ENCODE measurements at places on chromosomes 7 and 10.

DNA sequence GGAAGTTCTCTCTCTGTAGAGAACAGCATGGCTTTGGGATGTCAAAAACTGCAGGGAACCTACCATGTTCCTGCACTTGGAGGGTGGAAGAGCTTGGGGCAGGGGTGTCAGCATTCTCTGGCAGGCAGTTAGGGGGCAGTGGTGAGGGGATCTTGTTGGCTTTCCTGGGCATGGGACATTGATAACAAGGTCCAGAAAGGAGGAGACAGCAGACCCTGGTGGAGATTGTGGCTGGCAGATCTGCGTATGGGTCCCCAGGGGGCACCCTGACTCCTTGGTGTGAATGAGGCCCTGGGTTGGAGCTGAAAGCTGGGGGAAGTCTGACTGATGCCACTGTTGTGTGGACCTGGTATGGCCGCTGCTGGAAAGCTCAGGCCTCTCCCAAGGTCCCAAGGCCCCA lies 22.9 kb upstream of the CAMK2B start:
- no peak for DNase-seq

GRCh38 chr10:77240041-77240652 lies 397.5 kb downstream of the KCNMA1 start:
- no peak for DNase-seq

DNA sequence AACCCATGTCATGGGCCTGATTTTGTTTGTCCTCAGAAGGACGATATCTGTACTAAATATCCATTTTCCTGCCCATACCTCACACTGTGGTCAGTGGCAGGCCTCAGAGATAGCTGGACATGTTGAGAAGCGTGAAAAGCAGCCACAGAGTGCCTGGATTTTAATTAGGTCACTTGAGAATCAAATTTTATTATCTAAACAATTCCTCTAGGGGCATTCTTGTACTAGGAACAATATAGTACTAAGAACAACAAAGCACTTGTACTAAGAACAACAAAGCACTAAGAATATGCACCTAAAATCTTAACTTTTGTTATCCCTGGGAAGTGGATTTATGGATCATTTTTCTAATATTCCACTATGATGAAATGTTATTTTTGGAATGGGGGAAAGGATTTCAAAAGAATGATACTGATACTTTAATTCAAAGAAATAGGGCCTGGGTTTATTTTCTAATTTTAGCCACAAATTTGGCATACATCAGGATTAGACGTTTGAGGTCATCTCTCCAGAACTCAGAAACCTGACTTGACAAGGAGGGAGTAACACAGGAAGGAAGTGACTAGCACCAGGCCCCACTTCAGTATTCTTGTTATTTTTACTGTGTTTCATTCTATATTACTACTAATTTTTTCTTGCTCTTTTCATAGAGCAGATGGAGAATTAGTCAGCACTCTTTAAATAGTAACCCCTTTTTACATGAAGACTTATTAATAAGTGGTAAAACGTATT lies 112.2 kb downstream of the EXOC4 start:
- no peak for DNase-seq

GRCh38 chr10:27998954-27999275 lies at the start of gene ODAD2:
Gene ODAD2, minus strand, starts transcription at chr10:27999079. Its CDS starts 3,937 bp downstream, at chr10:27995142.
- no peak for DNase-seq

- no peak for DNase-seq
Observed at GRCh38 chr10:120186506-120186905, 270.5 kb upstream of the PLPP4 start.

GRCh38 chr10:122121059-122121458 lies 132.1 kb downstream of the TACC2 start:
- no peak for DNase-seq

GRCh38 chr7:123727071-123727837 lies 21.5 kb downstream of the WASL start:
- no peak for DNase-seq

DNA sequence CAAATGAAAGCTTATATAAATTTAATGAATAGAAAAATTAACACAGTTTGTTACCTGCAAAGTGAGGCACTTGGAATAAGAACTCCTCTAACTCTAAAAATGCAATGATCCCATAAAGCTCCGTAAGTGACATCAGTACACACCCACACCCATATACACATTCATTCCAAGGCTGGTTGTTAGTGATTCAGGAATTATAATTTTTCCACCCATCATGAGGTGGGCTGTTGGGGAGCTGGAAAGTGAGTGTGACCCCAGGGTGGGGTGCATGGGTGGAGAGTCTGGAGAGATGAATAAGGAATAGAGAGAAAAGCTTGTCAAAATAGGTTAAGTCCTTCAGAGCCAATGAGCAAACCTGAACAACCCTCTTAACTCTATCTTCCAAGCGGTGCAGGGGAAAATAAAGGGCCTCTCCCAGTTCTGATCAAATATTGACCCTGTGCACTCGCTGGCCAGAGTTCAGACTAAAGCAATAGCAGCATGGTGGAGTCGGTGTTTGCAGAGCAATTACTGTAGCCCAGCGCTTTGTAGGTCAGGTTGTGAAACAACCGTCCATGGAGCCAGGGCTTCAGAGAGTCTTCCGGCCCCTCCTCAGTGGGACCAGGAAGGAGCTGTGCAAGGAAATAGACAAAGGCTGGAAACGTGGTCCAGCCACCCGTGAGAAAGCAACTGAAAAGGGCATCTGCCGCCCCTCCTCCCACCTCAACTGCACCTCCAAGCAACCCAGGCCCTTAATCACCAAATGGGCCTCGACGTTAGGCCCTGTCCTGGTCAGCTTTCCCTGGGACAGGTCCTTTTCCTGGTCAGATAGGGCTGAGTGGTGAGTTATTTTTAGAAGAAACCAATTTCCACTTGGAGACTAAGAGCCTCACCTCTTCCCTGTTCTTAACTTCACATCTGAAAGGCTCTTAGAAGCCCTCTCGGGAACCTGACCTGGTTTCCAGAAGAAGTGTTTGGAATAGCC lies 61.2 kb downstream of the SH3PXD2A start:
- no peak for DNase-seq

Data from stimulated activated CD4-positive, alpha-beta T cell treated with anti-CD3 and anti-CD28 coated beads, Interleukin-15, amount 100 ng/mL, for 48 hours (primary cell).